ENCODE measurements at places on chromosomes 7 and 10.

DNA sequence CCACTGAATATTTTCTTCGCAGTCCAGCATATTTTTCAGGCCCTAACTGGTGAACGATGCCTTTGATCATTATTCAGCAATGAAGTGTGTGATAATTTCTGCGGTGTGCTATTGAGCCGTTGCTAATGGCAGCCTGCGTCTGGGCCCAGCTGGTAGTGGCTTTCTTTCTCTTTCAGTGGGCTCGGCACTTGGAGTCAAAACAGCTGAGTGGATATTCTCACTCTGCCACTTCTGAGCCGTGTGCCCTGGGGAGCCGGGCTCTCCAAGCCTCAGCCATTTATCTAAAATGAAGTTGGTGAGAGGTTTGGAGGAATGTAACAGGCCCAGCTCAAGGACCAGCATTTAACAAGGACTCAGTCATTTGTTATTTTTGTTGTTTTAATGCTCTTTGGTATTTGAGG, 87.5 kb upstream of the IFRD1 start:
- peak; percentile 54 for DNase-seq

GRCh38 chr7:50397320-50397970, 52.7 kb downstream of the FIGNL1 start:
- DNase-seq, result no peak

GRCh38 chr10:48317321-48317990, 11.0 kb downstream of the MAPK8 start:
- no peak for DNase-seq

GRCh38 chr7:4959306-4959705, 319 bp upstream of the MMD2 start:
- DNase-seq, result no peak

- DNase-seq, result no peak
Observed at GRCh38 chr10:104350127-104350635, 3.5 kb upstream of the CFAP58 start.

GRCh38 chr7:79692015-79692414, 238.5 kb upstream of the MAGI2 start:
- DNase-seq, result no peak

DNA sequence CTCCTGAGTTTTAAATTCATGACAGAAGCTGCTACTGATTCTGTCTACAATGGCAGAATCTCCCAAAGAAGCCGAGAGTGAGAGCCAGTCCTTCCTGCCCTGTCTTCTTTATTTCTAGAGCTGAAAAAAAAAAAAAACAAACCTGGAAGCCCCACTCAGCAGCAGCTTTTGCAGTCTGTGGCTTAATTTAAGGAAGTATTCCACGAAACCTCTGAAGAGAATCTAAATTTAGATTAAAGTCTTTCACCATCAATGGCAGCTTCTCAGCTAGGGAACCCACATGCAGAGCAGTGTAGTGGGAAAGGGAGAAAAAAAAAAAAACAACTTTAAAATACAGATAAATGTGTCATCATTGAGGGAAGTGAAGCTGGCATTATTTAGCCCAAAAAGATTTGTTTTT, 23.4 kb downstream of the SMURF1 start:
- DNase-seq, result no peak

DNA sequence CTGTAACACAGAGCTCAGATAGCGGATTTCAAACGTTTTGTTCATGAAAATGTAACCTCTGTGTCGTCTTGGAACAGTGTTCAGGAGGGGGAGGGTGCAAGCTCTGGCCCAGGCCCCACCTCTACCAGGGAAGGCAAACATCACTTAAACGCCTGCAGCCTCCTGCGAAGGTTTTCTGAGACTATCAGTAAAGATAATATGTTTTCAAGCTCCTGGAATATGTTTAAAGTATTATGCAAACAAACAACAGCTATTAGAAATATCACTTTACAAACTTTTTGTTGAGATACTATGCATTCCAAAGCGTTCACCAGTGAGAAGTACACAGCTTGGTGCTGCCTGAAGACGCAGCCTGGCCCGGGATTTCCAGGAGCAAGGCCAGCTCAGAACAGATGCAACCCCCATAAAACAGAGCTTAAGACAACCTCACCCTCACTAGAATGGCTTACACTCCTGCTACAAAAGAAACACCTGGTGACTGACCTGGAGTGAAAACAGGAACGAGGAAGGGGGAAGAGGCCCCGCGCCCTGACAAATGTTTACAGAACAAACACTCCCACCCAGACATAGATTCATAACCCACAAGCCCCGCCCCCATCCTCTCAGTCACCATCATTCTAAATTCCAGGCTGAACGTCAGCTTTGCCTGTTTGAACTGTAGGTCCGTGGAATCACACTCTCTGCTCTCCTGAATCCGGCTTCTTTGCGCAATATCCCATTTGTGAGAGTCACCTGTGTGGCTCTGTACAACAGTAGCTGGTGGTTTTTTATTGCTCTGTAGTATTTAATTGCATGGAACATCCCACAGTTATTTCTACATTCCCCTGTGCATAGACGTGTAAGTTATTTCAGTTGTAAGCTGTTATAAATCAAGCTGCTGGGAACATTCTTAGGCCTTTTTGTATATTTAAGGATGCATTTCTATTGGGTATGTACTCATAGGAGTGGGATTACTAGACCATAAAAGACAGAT, 155.0 kb downstream of the PTPRN2 start:
- DNase-seq, result peak; percentile 92

DNA sequence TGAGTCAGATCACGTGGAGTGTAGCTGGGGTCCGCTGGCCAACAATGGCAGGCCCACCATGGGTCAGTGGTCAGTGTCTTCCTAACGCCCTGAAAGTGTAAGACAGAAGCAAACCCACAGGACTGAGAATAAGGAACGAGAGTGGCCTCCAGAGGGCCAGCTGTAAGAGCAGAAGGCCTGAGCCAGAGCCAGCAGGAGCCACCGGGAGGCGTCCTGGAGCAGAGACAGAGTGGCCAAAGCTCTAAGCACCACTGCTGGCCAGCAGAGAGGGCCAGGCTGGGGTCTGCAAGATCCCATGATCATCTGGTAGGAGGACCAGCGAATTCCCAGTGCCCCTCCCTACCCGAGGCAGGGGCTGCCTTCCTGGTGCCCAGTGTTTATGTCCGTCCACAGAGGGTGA, 9.2 kb downstream of the CCDC201 start:
- DNase-seq, result no peak

- no peak for DNase-seq
Observed at GRCh38 chr7:3082831-3083230, 39.2 kb upstream of the CARD11 start.

DNA sequence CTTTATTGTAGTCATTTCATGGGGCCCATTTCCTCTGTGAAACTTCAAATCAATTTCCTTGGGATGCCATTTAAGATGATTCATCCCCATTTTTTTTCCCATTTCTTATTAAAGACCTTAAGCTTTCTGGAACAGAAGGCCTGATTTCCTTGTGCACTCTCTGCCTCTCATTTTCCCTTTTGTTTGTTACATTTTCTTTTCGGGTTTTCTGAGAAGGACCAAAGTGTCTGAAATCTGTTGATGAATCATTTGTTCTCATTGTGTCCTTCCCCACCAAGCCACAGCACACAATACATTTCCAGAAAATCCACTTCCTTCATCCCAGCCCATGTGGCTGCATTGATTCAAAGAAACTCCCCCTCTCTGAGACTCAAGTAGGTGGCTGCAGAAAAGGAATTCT, 372.4 kb downstream of the SFMBT2 start:
- no peak for DNase-seq

GRCh38 chr7:42222891-42223290, 14.1 kb downstream of the GLI3 start:
- no peak for DNase-seq

DNA sequence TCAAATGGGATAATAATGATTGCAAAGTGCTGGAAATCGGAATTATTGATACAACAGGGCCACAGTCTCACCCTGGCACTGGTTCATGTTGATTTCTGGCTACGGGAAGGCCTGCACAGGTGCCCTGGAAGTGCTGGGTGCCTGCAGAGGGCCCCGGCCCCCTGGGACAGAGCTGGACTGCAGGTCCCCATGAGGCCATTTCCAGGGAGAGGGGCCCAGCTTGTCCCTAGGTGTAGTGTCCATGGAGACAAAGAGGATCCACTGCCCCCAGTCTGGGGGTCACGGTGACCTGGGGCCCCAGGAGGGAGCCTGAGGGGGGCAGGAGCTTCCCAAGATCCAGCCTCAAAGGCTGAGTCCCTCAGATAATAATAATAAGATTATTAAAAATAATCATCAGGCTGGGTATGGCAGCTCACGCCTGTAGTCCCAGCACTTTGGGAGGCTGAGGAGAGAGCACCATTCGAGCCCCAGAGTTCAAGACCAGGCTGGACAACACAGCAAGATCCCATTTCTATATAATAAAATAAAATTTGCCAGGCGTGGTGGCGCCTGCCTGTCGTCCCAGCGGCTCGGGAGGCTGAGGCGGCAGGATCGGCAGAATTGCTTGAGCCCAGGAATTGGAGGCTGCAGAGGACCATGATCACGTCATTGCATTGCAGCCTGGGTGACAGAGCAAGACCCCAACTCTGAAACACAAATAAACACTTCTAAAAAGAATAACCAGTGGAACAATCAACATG, 98.1 kb downstream of the MICALL2 start:
- DNase-seq, result no peak

GRCh38 chr7:132782777-132783640, 206.7 kb upstream of the PLXNA4 start:
- no peak for DNase-seq

DNA sequence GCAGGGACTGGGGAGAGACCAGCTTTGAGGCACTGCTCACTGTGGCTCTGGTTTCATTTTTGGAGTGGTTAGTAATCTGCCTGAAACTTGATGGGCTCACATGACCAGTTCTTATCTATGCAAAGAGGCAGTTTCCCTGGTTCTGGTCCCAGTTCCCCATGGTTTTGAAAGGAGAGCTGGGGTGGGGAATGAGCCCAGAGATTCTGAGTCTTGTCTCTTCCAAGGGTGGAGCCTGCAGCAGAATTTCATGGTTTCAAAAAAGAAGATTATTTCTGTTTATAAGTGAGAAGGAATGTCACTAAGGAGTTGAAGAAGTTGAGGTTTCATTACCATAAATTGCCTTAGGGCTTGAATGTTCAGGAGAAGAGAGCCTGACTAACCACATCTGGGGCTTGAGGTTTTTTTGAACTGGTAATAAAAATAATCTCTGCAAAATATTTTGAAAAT, 190.2 kb upstream of the HABP2 start:
- no peak for DNase-seq

DNA sequence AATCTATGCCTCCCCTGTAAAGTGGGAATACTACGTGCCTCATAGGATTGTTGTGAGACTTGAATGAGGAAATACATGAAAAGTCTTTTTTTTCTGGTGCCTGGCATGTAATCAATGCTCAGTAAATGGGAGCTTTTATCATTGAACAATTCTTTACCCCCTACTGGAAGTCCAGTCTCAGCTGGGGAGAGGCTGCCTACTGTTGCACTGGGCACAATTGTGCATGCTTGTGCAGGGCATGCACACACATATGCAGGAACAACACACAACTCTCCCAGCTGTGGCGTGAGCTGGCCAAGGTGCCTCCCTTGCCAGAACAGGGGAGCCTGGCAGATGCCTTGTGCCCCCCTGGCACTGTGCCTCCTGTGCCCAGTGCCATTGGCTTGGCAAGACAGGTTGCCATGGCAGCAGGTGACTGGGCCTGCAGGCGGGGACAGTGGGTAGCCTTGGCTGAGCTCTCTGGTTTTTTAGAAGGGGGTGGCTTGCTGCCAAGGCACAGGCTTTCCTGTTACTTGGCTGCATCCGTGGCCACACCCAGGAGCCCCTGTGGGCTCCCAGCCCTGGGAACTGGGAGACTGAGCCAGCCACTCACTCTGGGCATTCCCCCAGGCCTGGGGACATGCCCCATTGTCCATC, 16.1 kb upstream of the PALD1 start:
- DNase-seq, result peak; percentile 88

- no peak for DNase-seq
Observed at GRCh38 chr10:947051-947450, 15.5 kb upstream of the LARP4B start.

DNA sequence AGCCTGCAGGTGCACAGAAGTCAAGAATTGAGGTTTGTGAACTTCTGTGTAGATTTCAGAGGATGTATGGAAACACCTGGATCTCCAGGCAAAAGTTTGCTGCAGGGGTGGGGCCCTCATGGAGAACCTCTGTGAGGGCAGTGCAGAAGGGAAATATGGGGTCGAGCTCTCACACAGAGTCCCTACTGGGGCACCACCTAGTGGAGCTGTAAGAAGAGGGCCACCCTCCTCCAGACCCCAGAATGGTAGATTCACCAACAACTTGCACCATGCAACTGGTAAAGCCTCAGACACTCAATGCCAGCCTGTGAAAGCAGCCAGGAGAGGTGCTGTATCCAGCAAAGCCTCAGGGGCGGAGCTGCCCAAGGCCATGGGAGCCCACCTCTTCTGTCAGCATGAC, 205.8 kb downstream of the CCSER2 start:
- DNase-seq, result no peak

DNA sequence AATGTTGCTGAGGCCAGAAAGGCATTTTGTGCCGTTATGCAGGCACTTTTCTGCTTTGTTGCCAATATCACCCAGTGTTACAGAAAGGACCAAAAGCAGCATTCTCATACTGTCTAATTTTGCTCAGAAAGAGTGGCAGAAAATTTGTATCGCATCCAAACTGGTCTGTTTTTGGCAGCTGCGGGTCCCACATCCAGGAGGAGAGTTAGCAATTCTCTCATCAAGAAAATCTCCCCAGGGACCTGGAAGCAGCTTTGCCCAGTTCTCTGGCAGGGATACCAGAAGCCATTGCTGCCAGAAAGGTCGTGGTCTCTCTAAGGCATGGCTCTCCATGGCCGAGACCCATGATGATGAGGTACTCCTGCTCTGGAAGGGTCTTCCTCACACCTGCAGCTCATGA, 489.2 kb upstream of the ZMIZ1 start:
- DNase-seq, result no peak

GRCh38 chr7:148927123-148928045, 43.3 kb upstream of the EZH2 start:
- DNase-seq, result no peak

DNA sequence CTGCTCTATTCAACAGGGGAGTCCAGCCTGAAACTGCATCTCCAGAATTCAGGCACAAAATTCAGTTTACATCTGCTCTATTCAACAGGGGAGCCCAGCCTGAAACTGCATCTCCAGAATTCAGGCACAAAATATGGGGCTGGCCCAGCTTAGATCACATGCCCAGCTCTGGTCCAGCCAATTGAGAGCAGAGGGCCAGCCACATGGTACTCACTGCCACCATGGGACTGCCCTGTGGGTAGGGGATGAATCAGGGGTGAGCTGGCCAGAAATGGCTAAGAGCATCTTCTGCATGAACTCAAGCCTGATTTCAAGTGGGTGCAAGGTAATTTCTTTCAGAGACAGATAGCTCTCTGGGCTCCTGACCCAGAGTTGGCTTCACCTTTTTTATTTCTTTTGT, 156.6 kb upstream of the LYZL2 start:
- no peak for DNase-seq
